CD4-positive, alpha-beta T cell treated with Interleukin-6 at 100 ng/mL for 8 hours (primary cell): ENCODE measurements at places on chromosomes 7 and 10.

GRCh38 chr10:132925614-132926013 is 16.8 kb downstream of the CFAP46 start:
- no peak for DNase-seq

DNA sequence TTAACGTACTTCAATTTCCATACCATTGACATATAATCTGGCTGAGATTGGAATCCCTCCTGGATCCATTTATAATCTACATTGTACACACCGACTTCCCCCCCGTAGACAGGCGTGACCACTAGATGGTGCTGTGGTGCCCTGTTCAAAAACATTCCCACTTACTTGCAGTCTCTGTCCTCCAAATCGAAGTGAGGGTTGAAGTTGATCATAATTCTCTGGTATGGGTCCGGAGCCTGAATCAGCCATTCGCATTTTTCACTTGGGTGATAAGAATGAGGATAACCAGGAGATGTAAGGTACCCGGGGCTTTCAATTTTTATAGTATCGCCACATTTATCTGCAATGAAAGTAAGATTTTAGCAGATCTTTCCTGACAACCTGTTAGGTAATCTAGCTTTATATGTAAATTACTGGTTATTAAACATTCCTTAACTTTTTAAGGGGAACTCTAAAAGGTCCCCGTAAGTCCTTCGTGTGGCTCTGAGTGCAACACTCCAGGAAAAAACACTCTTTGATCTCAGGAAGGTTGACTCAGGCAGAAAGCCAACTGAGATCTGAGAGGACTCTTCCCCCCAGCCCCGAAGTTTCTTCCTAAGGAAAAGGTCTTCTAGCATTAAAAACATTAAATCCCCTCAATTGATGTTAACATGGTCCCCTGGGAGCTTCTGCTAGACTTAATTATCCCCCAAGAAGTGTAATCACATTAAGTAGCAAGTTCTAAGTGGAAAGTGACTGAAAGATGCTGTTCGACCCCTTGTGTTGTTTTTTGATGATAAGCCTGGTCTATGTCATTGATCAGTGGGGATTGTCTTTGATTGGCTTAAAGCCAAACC is 3.7 kb downstream of the NRP1 start:
- peak; percentile 66 for DNase-seq

DNA sequence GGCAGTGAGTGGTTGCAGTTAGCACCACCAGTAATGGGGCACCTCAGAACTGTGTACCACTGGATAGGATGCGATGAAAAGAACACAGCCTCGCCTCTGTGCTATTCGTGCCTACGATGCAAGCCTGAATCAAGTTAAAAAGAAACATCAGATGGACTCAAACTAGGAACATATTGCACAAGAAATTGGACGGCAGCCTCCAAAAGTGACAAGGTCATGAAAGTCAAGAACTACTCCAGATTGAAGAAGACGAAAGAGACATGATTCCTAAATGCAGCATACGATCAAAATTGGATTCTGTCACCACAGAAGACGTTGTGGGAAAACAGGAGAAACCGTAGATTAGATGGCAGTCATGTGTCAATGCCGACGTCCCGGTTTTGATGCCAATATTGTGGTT is 648.1 kb upstream of the FOXK1 start:
- no peak for DNase-seq

GRCh38 chr10:69073736-69074364 is 14.1 kb upstream of the SRGN start:
- no peak for DNase-seq

DNA sequence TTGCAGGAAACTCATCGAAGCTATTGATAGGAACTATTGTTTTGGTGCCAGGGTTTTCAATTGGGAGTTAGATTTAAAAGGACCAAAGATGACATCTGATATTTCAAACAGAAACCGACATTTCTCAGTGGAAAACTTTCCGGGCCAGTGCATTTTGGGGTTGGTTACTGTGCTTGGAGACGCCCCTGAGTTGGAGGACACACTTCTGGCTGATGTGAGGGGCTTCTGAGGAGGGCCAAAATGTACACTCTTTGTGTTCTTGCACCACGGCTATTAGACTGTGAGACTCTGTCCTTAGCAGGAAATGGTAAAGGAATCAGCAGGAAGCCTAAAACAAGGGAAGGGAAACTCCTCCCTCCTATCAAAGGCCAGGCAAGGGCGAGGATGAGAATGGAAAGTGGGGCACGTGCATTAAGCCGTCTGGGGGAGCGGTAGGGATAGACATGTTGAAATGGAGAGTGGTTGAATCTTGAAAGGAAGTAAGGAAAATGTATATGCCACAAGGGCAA is 1.8 kb upstream of the SRGN start:
- DNase-seq = no peak

- DNase-seq = no peak
Observed at GRCh38 chr7:42479816-42480633, 243.0 kb upstream of the GLI3 start.

GRCh38 chr7:2613931-2614600 is 17.7 kb upstream of the TTYH3 start:
- no peak for DNase-seq

DNA sequence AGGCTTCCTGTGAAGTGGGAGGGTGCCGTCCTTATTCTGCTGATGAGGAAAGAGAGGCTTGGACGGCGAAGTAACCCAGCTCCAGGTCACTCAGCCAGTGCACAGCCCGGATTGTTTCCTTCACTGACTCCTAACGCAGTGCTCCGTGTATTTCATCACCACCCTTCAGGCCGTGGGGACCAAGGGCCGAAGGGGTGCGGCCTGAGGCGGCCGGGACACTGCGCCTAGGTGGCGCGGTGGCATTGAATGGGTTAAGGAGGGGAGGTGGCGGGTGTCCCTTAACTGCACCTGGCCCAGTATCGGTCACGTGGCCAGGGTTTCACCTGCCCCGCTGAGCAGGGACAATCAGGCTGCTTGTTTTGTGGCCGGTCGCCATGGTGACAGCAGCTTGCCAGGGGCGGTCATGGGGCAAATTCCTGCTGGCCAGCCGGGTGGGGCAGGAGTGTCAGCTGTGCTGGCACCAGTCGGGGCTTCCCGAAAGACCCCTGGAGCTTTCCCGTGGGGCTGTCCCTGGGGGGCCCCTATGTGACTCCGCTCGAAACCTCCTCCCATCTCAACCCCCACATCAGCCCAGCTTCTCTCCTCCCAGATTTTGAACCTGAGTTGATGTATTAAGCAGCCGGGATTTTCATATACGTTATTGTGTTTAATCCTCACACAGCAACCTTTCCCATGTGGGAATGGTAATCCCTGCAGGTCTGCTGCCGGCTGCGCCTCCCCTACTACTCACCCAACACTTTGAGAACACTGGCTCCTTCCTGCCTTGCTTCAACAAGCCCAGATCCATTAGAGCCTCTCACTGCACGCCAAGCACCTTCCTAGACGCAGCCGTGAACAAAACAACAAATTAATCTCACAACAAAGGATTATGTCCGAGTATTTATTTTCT is 4.4 kb upstream of the ABHD11 start:
- no peak for DNase-seq

- DNase-seq = no peak
Observed at GRCh38 chr7:80533287-80533686, 21.4 kb upstream of the GNAT3 start.

DNA sequence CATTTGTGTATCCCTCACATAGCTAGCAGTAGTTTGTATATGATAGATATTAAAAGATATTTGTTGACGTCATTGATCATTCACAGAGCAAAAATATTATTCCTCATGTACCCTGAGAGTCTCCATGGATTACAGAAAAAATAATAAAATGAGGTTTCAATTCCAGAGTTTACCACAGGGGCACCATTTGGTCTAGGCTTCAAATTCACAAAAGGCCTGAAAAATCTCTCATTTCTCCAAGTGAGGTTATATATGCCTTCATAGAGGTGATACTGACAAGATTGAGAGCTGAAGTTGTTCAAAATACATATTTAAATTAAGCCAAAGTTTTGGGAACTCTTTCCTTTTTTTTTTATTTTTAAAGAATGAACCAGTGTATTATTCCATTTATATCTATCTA is 52.7 kb downstream of the TMEM26 start:
- no peak for DNase-seq

GRCh38 chr10:123807444-123808035 is 84.1 kb downstream of the CPXM2 start:
- no peak for DNase-seq

GRCh38 chr10:49189422-49189821 is 1.2 kb upstream of the TMEM273 start:
- no peak for DNase-seq

DNA sequence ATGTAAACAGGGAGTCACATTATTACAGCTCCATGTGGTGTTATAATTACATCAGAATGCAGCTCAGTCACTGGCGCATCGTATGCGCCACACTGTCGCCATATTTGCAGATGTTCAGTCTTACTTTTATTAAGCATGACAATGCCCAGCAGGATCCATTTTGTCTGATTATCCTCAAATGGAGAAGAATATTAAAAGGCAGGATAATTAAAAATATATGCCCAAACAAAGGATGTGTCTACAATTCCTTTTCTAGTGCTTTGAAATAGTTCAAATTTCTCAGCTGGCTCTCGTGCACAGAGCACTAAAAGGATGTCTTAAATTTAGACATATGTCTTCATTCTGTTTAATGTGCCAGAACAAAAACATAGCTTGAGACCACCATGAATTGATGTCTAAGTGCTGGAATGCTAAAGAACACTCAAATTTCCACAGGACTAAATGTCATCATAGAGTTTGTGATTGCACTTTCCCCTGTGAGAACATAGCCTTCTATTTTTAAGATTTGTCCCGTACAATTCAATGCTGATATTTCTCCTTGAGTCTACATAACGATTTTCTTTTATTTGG is 168.0 kb downstream of the DKK1 start:
- no peak for DNase-seq

DNA sequence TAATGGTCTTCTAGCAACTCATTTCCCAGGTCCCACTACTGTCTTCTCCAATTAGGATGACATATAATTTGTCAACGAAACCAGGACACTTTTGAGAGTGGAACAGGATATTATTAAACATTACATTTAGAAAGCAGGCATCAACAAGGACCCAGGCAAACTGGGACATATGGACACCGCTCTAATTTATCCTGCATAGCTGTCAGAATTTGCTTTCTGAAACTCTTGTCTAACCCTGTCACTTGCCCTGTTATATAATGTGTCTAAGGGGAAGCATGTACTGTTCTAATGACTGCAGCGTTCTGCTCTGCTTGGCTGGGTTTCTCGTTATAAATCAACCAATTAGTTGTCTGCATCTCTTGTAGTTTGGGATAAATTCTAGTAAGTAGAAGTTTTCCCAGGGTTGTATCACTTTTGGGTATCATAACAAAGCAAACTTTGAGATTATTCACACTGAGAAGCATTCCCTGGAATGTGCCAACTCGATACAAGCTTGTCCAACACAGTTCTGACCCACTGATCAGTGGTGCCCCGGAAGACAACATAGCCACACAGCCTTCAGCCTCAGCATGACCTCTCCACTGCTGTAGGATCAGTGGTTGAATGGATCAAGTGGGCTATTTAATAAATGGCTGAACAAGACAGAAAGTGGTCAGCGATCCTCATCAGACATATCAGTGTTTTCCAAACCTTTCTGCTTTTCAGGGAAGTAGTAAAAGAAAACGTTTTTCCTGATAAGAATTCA is 228.1 kb downstream of the KIF20B start:
- DNase-seq = no peak

- no peak for DNase-seq
Observed at GRCh38 chr10:58137813-58138212, 129.9 kb downstream of the IPMK start.

GRCh38 chr7:82442492-82443035 is 1.0 kb downstream of the CACNA2D1 start:
- DNase-seq = no peak

- no peak for DNase-seq
Observed at GRCh38 chr7:138549082-138549481, 89.0 kb downstream of the TRIM24 start.

DNA sequence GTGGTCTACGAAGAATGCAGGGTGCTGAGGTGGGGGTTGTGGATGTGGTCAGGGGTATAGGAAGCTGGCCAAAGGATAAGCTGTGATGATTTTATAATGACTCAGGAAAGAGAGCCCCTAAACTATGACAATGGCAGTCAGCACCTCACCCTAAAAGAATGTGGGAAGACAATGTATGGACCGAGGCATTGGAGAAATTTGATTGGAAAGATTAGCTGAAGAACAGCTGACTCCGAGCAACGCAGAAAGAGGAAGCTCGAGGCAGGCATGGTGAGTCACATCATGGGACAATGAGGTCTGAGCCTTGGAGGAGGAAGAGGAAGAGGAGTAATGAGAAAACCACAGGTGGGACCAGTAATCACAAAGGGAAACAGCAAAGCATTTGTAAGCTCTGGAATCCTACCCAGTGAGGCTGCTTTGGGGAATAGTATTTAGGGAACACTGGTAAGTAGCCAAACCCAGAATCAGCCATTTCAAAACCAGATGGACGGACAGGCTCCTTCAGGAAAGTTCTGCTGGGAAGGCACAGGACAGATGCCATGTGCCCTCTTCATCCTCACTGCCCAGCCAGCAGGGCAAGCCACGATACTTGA is 295.4 kb downstream of the PRPF18 start:
- no peak for DNase-seq

GRCh38 chr7:123879628-123880027 is 34.7 kb downstream of the HYAL4 start:
- no peak for DNase-seq

DNA sequence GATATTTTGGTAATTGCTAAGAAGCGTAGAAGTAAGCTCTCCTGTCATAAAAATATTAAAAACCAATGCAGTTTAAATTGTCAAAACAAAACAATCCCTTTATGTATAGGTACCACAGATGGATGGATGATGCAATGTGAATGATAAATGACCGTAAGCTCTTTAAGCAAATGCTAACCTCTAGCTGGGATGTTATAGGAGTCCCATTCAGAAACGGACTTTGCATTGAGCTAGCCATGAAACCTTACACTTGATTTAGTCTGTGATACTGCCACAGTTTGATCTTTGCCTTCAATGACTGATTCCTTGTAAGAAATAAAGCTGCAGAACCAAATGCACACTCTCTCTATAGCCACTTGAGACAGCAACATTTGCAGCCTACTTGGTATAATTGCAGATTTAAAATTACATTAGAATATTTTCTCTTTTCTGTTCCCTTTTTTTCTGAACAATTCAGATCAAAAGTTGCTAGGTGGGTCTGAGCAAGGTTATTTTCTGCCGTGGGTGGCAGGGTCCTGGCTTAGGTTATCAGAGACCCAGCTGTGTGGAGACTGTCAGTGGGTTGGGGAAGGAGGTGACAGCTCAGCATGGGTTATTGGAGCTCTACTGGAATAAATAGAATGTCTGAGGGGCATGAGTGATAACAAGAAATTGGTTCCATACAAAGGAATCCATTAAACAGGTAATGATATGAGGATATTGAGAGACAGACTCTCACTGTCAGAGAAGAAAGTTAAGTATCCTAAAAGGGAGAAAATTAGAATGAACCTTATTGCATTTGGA is 258.8 kb upstream of the CDC14C start:
- no peak for DNase-seq

GRCh38 chr10:76632767-76633051 is 1004.9 kb downstream of the KCNMA1 start:
- DNase-seq = no peak

- DNase-seq = no peak
Observed at GRCh38 chr7:67019562-67020390, 23.1 kb downstream of the TYW1 start.
